Urinary bladder (tissue), 4 donors: ENCODE measurements at places on chromosomes 11 and 22.

DNA sequence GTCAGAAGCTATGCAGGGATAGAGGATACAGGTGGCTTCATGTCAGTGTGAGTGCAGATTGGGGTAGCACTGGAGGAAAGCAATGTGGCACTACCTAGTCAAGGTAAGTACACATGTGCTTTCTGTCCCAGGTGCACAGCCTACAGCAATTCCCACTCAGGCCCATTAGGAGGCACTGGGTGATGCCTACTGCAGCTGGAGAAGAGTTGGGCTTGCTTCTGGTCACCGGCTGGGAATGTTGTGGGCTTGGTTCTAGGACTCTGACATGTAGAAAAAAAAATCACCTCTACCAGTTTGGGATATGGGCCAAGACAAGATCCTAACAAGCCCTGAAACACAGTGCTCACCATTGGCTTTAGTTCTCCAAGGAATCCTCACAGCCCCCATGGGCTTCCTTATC, 69.7 kb downstream of the TENM4 start:
- DNase-seq, result no peak

- no peak for DNase-seq
These were observed 938.4 kb downstream of the BRD1 start for GRCh38 chr22:48889209-48889830.

DNA sequence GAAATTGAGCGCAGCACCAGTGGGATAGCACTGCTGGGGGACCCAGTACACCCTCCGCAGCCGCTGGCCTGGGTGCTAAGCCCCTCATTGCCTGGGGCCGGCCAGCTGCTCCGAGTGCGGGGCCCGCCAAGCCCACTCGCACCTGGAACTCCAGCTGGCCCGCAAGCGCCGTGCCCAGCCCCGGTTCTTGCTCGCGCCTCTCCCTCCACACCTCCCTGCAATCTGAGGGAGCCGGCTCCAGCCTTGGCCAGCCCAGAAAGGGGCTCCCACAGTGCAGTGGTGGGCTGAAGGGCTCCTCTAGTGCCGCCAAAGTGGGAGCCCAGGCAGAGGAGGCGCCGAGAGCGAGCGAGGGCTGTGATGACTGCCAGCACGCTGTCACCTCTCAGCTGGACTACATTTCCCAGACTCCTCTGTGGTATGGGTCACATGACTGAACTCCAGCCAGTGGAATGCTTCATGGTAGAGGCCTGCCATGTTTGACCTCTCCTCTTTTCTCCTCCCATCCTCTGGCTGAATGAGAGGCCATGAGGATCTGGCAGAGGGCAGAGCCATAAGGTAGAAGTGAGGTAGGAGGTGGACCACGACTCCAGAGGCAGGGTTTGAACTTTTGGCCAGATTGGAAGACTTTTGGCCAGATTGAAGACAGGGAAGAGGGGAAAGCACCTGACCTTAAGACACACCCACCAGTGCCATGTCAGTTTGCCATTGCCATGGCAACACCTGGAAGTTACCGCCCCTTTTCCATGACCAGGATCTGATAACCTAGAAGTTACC, 6.2 kb downstream of the MRGPRD start:
- no peak for DNase-seq

- DNase-seq, result no peak
These were observed 96.0 kb upstream of the BDNF start for GRCh38 chr11:27795955-27796861.

GRCh38 chr11:68584991-68585524, 99.3 kb upstream of the GAL start:
- no peak for DNase-seq

GRCh38 chr22:50467341-50467740, 7.5 kb downstream of the SBF1 start:
- no peak for DNase-seq

GRCh38 chr11:32029721-32030120, 61.2 kb upstream of the RCN1 start:
- no peak for DNase-seq

- DNase-seq, result no peak
These were observed 22.6 kb downstream of the IZUMO1R start for GRCh38 chr11:94326947-94327346.

- DNase-seq, result no peak
These were observed at the start of gene SMTNL1 for GRCh38 chr11:57536947-57537619. Gene SMTNL1 (plus strand): TSS chr11:57537595. CDS start chr11:57542643, 5,048 bp downstream.

DNA sequence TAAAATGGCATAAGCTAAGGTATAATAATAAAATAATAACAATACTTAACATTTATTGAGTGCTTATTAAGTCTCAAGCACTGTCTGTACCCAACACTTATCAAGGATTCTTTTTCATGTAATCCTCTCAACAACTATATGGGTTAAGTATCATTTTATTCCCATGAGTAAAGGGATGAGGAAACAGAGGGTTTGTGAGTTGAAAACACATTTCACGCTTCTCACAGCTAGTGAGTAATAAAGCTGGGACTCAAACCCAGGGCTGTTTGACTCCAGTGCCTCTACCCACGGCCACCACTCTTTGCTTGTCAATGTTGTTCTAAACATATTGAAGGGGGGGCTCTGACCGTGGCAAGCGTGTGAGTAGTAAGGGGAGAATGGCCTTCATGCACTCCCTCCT, 8.7 kb downstream of the CD3E start:
- DNase-seq, result no peak

GRCh38 chr11:223026-223789, 12.9 kb downstream of the SIRT3 start:
- DNase-seq, result no peak

DNA sequence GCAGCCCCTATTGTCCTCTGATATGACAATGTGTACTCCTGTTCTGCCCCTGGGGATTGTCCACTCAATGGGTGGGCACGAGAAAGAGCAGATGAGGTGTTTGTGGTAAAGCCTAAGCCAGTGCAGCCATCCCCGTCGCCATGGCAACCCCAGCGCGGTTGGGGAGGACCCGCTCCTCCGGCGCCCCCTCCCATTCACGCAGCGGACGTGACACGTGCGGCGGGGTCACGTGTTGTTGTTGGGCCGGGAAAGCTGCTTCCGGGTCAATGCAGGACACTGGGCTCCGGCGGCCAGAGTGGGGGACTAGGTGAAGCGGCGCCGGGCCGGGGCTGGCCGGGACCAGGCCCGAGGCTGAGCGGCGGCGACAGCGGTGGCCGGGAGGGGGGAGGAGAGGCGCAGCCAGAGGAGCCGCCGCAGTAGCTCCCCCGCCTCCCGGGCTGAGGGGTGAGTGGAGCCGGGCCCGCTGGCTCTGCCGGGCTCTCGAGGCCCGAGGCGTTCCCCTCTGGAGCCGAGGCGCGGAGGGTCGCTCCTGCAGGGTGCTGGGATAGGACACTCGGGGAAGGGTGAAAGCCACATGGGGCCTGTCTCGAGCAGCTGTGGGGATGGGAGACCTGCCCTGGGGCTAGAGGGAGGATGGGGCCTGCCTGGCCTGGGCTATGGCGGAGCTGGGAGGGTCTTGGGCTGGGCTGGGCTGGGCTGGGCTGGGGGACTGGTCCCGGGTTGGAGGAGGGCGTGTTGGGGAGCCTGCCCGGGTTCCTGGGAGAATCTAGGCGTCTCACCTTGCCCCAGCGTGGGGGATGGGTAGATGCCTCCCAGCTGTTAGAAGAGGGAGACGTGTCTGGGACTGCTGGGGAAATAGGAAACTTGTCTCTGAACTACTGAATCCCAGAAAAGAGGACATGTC, at the start of gene TBCEL:
TSS of gene TBCEL (plus strand) at position 255 of the 904 bp plus-strand sequence. CDS start 21,589 bp downstream, outside the sequence.
- DNase-seq, result peak; percentile 64

DNA sequence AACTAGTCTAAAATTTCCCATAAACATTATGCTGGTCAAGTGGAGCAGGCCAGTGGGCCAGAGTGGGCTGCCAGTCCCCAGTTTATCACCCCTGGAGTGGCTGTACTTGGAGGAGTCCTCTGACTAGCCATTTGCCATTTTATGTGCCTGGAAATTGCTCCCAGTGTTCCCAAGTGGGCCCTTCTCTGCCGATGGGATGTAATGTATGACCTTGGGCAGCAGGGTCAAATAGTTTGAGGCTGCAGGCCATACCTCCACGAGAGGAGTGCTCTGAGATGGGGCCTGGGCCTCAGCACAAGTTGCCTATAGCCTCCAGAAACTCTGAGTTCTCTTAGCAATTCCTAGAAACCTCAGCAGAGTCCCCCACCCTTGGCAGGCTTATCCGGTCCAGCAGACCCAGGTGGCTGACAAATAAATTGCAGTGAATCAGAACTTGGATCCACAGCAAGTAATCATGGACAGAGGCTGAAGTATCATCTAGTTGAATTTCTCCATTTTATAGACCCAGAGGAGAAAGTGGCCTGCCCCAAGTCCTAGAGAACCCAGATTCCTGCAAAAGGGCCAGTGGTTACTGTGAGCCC, 17.8 kb upstream of the PATZ1 start:
- no peak for DNase-seq

- DNase-seq, result no peak
These were observed 97.6 kb upstream of the BID start for GRCh38 chr22:17871726-17872458.

GRCh38 chr11:40170078-40170477, 1289.4 kb downstream of the LRRC4C start:
- DNase-seq, result no peak

GRCh38 chr11:11152877-11153276, 200.2 kb downstream of the CSNK2A3 start:
- DNase-seq, result no peak

GRCh38 chr11:8204025-8204424, 35.2 kb upstream of the RIC3 start:
- DNase-seq, result no peak

- no peak for DNase-seq
These were observed 7.4 kb downstream of the EHD1 start for GRCh38 chr11:64870893-64871466.

- no peak for DNase-seq
These were observed 81.4 kb downstream of the TBC1D22A start for GRCh38 chr22:46843821-46844255.

DNA sequence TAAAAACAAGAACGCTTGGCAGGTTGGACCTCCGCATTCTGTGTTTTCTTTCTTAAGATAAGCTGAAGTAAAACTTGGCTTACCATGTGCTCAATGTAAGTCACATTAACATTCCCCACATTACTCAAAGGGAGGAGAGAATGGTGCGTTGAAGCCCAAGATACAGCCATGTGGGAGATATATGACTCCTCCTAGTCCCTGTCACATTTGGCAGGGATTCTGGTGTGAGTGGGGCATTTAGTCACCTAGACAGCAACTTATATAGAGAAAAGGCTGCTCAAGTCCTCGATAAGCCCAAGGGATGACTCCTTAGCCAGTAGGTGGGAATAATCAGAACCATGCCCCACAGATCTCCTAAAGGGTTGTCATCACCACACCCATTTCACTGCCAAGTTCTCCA, 4.6 kb downstream of the PRSS23 start:
- no peak for DNase-seq

DNA sequence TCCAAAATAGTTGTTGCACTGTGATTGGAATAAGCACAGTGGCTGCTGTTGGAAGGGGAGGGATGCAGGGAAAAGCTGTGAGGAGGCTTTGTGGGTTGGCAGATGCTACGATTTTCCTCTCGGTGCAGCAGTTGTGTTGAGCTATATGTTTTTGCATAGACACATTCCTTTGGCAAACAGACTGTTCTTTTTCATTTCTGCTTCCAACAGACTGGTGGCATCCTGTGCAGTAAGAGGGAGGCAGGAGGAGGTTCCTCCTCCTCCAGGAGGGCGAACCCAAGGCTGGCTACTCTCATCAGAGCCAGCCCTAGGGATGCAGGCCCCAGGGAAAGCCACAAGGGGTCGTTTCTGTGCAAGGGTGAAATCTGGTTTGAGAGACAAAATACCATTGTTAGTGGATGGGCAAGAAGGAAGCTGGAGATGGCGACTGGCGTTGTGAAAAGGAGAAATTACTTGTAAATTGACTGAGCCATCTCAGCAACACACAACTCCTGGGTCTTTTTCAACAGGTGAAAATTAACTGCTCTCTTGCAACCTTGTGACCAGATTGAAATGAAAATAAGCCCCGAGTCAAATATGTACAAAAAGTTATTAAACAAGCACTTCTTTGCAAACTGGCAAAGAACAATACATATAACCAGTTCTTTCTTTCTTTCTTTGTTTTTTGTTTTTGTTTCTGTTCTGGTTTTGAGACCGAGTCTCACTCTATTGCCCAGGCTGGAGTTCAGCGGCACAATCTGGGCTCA, 26.5 kb upstream of the UBASH3B start:
- DNase-seq, result no peak

DNA sequence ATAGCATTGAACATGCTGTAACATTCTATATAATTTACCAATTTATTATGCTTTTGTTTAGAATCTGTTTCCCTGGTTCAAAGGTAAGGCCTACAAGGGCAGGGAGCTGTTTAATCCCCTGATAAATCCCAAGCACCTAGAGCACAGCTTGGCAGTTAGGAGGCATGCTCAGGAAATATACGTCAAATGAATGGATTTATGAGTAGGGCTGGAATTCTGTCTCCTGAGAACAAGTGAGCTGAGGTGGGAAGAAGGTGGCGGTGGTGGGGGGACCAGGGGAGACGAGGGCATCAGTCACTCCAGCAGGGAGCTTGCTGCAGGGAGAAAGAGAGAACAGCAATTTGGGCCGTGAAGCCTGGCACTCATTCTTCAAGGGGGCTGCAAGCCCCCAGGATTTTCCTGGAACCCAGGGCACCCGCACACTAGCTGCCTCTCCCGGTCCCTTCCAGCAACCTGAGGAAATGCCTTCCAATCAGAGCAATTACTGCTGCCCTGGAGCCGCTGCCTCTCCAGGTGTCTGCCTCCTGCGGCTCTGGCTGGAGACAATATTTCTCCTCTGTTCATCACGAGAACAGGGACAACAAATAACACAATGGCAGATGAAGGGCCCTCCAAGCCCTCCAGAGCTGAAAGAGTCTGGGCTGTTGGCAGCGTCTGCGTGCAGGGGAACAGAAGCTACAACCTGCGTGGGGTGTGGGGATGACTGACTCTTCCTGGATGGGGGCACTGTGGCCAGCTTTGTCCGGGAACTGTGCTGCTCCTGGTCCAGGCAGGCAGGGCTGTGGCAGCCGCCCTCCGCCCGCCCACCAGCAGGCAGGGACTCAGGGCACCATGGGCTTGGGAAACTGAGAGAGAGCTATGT, 233.4 kb downstream of the ST3GAL4 start:
- DNase-seq, result no peak

DNA sequence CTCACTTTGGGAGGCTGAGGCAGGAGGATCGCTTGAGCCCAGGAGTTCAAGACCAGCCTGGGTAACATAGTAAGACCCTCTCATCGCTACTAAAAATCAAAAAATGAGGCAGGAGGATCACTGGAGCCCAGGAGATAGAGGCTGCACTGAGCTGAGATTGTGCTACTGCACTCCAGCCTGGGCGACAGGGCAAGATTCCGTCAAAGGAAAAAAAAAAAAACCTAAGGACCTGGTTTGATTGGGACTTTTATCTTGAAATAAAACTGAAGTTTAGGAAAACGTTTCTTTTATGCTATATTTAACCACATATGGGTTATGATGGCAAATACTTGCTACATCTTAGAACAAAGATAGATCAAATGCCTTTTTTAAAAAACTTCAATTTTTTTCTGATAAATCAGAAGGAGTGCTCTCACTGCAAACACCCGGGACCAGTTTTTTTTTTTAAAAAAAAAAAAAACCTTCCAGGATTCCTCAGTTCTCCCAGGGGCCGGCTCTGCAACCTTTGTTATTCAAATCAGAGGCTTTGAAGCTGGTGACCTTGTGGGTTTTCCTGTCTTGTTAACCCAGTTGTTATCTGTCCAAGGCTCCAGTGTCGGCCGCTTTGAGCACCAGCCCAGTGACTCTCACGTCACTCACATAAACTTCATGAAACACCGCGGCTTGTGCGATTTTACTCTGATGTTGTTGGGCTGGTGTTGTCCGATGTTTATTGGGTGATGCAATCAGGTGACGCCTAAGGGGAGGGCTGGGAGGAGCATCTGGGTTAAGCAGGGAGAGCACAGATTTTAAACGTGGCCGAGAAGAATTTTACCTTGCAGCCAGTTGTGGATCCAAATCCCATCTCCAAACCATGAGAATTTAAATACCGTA, 24.7 kb upstream of the SLC22A12 start:
- no peak for DNase-seq
